SJSA1 (cell line): ENCODE measurements at places on chromosomes 7 and 10. TPM values are rescaled to one million over a fixed set of nuclear protein-coding genes. Genes with fewer than 3 reads are reported as not detected.

GRCh38 chr10:48210966-48211365 lies 63.5 kb downstream of the FRMPD2 start:
- DNase-seq, result no peak

The CCDC136 gene
- total RNA-seq, result 1.0 and 1.8 TPM in 2 replicates

The PTF1A gene
- total RNA-seq, result not detected in 2 replicates

DNA sequence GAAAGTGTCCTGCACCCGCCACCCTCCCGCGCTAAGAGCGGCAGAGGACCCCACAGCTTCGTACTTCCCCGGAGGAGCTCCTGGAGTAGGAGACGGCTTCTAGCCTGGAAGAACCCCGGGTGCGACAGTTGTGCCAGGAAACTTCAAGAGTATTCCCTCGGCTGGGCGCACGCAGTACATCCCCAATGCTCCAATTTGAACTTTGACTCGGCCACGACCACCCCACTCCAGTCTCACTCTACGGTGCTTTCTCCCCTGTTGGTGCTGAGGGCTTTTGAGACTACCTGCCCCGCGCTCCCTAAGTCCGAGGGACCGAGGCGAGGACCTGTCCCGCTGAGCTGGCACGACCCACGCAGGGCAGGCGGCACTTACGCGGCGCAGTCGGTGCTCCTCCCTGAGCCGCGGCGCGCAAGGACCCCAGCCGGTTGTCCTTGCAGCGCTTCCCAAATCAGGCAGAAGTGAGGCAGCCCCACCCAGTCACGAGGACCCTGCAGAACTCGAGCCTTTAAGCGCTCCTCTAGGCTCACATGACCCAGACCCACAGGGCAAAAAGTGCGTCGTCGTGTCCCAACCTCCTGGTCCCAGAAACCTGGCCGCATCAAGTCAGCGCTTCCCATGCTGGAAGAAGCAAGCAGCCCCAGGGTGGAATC lies at the start of gene CPVL:
Gene CPVL, minus strand, starts transcription at position 481 of the 650 bp plus-strand sequence. CDS start 25,476 bp downstream, outside the sequence.
- no peak for DNase-seq

The RARRES2 gene
- total RNA-seq, result not detected in 2 replicates

The PAX4 gene
- not detected in 2 replicates for total RNA-seq

DNA sequence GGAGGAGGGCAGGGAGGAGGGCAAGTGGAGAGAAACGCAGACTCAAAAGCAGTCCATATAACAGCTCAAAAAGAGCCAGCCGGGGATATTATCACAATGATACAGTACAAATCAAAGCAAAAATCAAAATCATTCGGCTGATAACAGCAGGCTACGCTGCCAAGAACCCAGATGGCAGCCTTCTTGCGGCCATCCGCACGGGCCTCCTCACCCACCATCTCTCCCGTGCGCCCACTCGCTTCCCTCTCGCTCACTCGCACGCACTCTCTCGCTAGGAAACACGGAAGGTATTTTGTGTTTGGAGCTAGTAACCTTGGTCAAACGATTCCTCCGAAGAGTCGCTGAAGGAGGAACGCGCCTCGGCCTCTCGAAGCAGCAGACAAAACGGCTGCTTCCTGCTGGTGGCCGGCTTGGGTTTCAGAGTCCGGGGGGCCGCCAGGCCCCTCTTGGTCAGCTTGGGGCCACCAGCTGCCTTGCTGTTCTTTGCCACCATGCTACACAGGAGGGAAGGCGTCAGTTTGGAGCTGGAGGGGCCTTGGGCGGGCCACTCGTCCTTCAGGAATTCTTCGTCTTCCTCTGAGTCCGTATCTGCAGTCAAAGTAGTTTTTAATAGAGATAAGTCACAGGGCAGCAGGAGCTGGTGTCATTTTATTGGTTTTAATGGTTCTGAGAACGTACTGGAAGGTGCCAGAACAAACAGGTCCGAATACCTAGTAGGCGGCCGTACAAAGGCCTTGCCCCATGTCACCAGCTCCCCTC lies 68.9 kb downstream of the SLC29A4 start:
- DNase-seq, result no peak

The ST7 gene
- 14.7 TPM in 2 replicates for total RNA-seq

The DOCK4 gene
- total RNA-seq, result 1.3 and 1.5 TPM in 2 replicates

DNA sequence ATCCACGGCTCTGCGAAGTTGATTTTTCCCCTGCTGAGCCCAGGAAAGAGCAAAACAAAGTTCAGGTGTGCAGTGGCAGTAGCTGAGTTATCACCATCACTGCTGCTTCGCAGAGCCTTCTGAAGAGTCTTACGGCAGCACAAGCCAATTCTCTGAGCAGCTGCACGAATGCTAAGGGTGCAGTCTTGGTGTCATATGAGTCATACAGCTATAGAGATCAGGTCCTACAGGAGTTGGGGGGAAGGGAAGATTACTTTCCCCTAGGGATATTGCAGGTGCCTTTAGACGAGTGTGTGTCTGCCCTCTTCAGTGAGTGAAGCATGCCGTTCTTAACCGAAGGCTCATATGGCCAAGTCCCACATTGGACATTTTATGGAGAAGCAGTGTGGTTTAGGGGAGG lies 227.8 kb downstream of the CELF2 start:
- DNase-seq, result no peak

- no peak for DNase-seq
These were observed 86.6 kb downstream of the FRMD4A start for GRCh38 chr10:14244147-14244546.

GRCh38 chr7:147829016-147829415 lies 761.5 kb upstream of the C7orf33 start:
- DNase-seq, result no peak

The PTPRN2 gene
- total RNA-seq, result 1.2 and 2.1 TPM in 2 replicates

The STEAP2 gene
- 2.4 and 3.3 TPM in 2 replicates for total RNA-seq

- DNase-seq, result no peak
These were observed 37.4 kb upstream of the CDK6 start for GRCh38 chr7:92873776-92874175.

- no peak for DNase-seq
These were observed 1.8 kb downstream of the SNX8 start for GRCh38 chr7:2312267-2312929.

- DNase-seq, result no peak
These were observed 27.8 kb downstream of the KLF6 start for GRCh38 chr10:3757250-3757637.

The GIMAP2 gene
- 0.76 TPM in 1 of 2 replicates, not detected in the other for total RNA-seq

- no peak for DNase-seq
These were observed 89.0 kb upstream of the STEAP4 start for GRCh38 chr7:88395715-88396114.

DNA sequence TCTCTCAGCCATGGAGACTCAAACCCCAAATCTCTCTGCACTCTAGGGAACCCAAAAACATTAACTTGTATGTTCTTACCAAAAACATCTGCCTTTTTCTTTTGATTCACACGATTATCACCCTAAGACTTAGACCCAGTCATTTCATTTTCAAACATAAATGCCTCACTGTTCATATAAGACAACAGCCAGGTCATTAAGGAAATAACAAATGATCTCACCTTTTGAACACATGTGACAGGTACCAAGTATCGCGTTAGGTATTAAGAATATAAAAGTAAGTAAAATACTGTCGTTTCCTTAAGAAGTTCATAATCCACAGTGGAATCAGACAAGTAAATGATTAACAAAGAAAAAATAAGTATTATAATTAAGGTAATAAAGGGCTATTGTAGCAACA lies 8.8 kb downstream of the TM9SF3 start:
- DNase-seq, result no peak

The SLC18A3 gene
- not detected in 2 replicates for total RNA-seq

DNA sequence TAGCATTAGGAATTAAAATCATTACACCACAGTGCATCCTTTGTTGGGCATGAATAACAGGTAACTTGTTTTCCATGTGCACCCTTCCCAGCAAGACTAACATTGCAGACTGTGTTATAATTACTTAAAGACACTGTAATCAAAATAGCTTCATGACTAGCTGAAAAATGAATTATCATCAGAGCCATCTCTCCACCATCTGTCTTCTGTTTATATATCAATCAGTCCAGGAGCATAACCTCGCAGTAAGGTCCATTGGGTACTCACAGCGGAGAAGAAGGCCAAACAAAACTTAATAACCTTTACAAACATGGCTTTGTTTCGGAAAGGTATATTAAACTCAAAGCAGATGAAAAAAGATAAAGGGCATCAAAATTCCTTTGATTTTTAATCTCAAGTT lies 90.6 kb downstream of the ODAD2 start:
- DNase-seq, result no peak

DNA sequence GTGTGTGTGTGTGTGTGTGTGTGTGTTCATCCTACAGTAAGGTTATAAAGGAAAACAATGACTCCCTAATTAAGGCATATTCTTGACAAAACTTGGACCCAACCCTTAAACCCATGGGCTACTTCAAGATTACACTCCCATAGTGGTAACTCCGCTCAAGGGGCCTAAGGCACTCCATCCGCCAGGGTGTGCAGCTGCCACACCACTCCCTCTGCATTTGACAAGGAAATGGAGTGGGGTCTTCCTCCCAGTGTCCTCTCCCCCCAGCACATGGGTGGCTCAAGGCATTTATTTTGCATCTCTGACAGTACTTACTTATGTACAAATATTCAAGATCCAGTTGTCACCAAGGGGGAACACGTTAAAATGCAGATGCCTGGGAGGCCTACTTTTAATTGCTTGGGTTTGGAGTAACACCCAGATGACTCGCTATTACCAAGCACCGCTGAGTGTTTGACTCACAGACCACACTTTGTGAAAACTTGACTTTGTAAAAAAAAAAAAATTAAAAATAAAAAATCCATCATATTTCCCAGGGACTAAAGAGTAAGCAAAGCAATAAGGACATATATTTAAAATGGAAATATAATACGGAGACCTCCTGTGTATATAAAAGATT lies 53.0 kb upstream of the AGR3 start:
- peak; percentile 30 for DNase-seq

DNA sequence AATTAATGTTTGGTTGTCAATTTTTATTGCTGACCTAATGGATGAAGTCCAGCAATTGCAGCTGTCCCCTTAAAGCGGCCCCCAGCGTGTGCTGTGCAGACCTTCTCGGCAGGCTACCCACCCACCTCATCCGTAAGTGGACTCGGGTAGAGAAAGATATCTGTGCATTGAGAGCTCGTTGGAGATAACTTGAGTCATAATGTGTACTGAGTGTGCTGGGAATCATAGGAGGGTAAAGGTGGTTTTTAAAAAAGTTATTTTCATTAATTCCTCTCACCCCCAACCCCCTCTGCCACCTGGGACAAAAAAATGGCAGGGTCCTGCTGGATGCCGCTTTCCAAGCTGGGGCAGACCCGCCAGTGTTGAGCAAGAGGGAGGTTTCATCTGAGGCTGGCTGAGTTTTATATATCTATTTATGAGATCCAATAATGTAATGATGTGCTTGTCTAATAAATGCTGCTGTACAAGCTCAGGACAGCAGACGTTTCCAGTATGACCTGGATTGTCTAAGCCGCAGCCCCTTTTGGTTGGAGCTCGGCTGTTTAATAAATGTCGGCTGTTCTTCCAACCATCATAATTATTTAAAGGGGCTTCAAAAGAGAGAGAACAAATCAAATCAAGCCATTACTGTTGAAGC lies 119.1 kb downstream of the NKX6-2 start:
- peak; percentile 23 for DNase-seq

The SLIT1 gene
- total RNA-seq, result not detected in 2 replicates

The MEIG1 gene
- total RNA-seq, result not detected in 2 replicates

The CHAT gene
- not detected in 2 replicates for total RNA-seq

DNA sequence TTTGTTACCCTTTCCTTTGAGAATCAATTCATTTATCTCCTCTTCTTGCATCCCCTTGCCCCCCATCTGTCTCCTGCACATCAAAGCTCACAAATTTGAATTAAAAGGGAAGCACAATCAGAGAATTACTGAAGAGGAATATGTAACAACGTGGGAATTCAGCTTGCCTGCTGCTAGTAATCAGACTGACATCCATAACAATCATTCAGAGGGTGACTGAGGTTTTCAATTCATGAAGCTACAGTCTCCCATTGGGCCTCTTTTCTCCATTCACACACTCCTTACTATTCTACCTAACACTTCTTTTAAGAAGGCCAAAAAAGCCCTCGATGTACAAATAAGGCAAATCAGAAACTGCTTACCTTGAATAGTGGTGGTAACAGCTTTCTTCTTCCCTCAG lies 24.3 kb upstream of the DNA2 start:
- DNase-seq, result no peak

GRCh38 chr7:108094933-108095710 lies 35.0 kb downstream of the LAMB4 start:
- DNase-seq, result peak; percentile 65

The STOX1 gene
- 0.39 and 1.6 TPM in 2 replicates for total RNA-seq

The AGK gene
- total RNA-seq, result 54.2 and 77.9 TPM in 2 replicates

- no peak for DNase-seq
These were observed 30.1 kb downstream of the TNS3 start for GRCh38 chr7:47551668-47552440.

DNA sequence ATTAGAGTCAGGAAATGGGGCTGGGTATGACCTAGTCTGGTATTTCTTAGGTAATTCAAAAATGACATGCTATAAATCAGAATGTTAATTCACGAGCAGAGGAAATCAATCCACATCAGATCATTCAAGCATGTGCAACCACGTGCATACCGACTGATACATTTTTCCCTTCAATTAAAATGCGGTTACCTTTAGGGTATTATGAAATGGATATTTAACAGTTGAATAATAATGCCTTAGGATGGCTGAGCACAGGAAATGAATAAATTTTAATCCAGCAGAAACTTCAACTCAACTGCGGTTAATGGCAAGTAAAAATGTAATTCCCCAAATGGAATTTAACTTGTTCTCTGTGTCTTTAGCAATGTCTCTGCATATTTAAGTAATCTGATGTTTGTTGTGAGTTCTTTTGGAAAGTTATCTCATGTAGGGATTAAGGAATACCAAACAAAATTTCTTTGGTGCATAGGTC lies 9.2 kb downstream of the CPA2 start:
- no peak for DNase-seq

DNA sequence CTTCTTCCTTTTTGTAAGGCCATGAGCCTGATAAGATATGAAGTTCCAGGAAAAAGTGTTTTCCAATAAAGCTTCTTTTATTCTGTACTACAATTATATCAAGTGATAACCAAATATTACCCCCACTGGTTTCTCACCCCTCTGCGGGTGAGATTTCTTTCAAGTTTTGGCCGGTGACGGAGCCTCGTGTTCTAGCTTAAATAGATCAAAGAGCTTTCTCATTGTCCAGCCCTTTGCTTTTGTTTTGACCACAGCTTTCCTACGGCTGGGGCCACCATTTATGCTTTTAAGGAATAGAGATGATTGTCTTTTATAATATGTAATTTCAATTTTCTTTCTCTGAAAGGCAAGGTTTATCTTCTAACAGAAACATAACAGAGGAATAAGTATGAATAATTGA lies 196.7 kb upstream of the MTPN start:
- DNase-seq, result no peak

The SLC16A9 gene
- 0.13 and 0.42 TPM in 2 replicates for total RNA-seq

DNA sequence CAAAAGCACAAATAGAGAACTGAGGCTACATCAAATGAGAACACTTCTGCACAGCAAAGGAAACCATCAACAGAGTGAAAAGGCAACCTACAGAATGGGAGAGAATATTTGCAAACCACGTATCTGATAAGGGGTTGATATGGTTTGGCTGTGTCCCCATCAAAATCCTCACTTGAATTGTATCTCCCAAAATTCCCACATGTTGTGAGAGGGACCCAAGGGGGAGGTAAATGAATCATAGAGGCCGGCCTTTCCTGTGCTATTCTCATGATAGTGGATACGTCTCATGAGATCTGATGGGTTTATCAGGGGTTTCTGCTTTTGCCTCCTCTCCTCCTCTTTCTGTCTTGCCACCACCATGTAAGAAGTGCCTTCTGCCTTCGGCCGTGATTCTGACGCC lies 120.6 kb upstream of the FRMD4A start:
- no peak for DNase-seq

- no peak for DNase-seq
These were observed 501.6 kb downstream of the GRID1 start for GRCh38 chr10:85864868-85865526.
